ENCODE measurements at places on chromosomes 13 and 19. TPM values are rescaled to one million over a fixed set of nuclear protein-coding genes. Genes with fewer than 3 reads are reported as not detected.

CDC42EP5 gene
- not detected for total RNA-seq

- no peaks in the 10 kb centered on the region for H3K4me1 ChIP-seq
- H3K4me3 ChIP-seq, result no peak overlapping the region
- peaks cover 5% of the 10 kb centered on the region for H3K27me3 ChIP-seq
- no peak for DNase-seq
Observed at GRCh38 chr13:79212064-79212619, 193.9 kb downstream of the RBM26 start.

DNA sequence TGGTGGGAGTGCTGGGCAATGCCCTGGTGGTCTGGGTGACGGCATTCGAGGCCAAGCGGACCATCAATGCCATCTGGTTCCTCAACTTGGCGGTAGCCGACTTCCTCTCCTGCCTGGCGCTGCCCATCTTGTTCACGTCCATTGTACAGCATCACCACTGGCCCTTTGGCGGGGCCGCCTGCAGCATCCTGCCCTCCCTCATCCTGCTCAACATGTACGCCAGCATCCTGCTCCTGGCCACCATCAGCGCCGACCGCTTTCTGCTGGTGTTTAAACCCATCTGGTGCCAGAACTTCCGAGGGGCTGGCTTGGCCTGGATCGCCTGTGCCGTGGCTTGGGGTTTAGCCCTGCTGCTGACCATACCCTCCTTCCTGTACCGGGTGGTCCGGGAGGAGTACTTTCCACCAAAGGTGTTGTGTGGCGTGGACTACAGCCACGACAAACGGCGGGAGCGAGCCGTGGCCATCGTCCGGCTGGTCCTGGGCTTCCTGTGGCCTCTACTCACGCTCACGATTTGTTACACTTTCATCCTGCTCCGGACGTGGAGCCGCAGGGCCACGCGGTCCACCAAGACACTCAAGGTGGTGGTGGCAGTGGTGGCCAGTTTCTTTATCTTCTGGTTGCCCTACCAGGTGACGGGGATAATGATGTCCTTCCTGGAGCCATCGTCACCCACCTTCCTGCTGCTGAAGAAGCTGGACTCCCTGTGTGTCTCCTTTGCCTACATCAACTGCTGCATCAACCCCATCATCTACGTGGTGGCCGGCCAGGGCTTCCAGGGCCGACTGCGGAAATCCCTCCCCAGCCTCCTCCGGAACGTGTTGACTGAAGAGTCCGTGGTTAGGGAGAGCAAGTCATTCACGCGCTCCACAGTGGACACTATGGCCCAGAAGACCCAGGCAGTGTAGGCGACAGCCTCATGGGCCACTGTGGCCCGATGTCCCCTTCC, 10.5 kb downstream of the C5AR1 start:
- H3K4me3 ChIP-seq, result no peak overlapping the region
- DNase-seq, result no peak
- H3K27ac ChIP-seq, result no peak overlapping the region
- H3K36me3 ChIP-seq, result no peaks in the 10 kb centered on the region
- H3K27me3 ChIP-seq, result peaks cover 20% of the 10 kb centered on the region

DNA sequence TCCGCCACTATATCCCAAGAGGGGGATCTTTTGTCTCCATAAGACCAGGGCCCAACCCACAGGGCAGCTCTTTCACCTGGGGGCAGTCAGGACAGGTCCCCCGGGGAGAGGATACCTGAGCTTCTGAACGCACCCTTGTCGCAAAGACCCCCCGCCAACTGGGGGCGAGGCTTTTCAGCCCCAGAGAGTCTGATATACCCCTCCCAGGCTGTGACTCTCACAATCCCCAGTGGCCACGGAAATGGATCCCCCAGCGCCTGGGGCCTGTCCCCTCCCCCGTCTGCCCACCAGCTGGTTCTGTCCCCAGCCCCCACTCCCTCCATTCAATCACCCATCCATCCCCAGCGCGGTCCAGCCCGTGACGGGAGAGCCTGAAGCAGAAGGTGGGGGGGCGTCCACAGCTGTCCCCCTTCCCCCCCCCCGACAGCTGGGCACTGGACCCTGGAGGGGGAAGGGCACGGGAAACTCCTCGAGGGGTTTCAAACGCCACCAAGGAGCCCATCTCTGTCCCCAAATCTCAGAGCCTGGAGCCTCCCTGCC, 823 bp downstream of the DOCK6 start:
- H3K27me3 ChIP-seq, result peaks cover 32% of the 10 kb centered on the region
- peaks cover 13% of the 10 kb centered on the region for H3K4me1 ChIP-seq
- H3K27ac ChIP-seq, result no peak overlapping the region
- H3K4me3 ChIP-seq, result peak overlapping the region; percentile 29

C13orf42 gene
- not detected for total RNA-seq

DNA sequence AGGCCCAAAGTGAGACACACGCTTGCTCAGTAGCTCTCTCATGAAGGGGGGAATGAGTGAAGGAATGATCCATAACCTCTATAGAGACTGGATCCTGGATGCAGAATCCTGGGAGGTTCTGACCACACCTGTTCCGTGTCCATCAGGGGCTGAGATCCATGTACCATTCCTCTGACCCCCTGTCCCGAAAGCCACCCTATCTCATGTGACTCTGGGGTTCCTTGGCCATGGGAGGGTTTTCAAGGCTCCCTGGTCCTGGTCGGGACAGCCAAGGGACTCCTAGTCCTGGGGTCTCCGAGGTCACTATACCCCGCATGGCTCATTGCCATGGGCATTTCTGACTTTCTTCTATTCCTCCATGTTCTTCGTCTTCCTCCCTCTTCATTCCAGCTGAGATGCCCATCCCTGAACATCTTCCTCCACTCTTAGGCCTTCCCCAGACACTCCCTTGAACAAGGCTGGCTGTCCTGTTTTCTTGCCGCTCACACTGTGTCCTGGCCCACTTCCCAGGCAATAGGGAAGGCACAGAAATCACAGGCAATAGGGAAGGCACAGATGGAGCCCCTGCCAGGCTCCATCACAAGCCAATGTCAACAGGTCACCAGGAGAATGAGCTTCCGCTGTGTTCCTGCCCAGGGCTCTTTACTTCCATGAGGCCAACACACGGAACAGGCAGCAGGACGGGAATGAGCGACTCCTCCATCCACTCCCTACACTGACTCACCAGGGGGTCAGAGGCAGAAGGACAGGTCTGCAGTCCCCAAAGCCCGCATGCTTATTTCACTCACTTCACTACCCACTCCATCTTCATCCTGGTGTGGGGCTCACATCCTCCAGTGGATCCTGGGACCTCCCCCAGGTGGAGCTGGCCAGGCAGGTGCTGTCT, 3.2 kb downstream of the CEACAM5 start:
- H3K4me1 ChIP-seq, result peaks cover 4% of the 10 kb centered on the region
- DNase-seq, result no peak
- H3K4me3 ChIP-seq, result no peak overlapping the region
- H3K36me3 ChIP-seq, result no peaks in the 10 kb centered on the region
- peaks cover 14% of the 10 kb centered on the region for H3K27me3 ChIP-seq
- no peak overlapping the region for H3K27ac ChIP-seq

GRCh38 chr13:50126993-50127725, 111.9 kb downstream of the KCNRG start:
- DNase-seq, result peak; percentile 41
- H3K4me3 ChIP-seq, result peak overlapping the region; percentile 90
- no peaks in the 10 kb centered on the region for H3K36me3 ChIP-seq
- H3K27me3 ChIP-seq, result peaks cover 44% of the 10 kb centered on the region
- peak overlapping the region; percentile 98 for H3K27ac ChIP-seq

GRCh38 chr13:112616586-112617362, 28.8 kb upstream of the TUBGCP3 start:
- DNase-seq, result peak; percentile 14
- no peaks in the 10 kb centered on the region for H3K27me3 ChIP-seq
- no peak overlapping the region for H3K4me3 ChIP-seq
- H3K36me3 ChIP-seq, result no peaks in the 10 kb centered on the region
- no peaks in the 10 kb centered on the region for H3K4me1 ChIP-seq
- H3K27ac ChIP-seq, result no peak overlapping the region

Measured in CD4-positive, alpha-beta T cell (primary cell).